HAP-1 (cell line): ENCODE measurements at places on chromosomes 7 and 10.

GRCh38 chr7:45986355-45987298, 65.6 kb upstream of the IGFBP3 start:
- no peak for DNase-seq

GRCh38 chr10:50216418-50216817, 34.9 kb downstream of the ASAH2 start:
- DNase-seq, result no peak

DNA sequence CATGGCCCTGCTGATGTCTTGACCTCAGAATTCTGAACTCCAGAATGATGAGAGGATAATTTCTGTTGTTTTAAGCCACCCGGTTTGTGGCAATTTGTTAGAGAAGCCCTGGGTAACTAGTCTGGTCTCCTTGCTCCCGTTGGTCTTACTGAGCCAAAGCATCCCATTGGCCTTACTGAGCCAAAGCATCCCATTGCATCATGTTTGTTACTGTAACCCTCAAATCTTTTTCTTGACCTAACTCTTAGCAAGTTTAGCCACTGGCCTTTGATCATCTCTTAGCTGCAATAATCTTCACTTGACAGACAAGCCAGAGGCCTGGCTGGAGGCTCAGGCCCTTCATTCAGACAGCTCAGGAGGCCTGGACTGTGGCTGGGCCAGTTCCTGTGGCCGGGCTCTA, 21.8 kb downstream of the TBXAS1 start:
- DNase-seq, result no peak

GRCh38 chr10:88803641-88804040, 1.1 kb downstream of the LIPM start:
- DNase-seq, result no peak

DNA sequence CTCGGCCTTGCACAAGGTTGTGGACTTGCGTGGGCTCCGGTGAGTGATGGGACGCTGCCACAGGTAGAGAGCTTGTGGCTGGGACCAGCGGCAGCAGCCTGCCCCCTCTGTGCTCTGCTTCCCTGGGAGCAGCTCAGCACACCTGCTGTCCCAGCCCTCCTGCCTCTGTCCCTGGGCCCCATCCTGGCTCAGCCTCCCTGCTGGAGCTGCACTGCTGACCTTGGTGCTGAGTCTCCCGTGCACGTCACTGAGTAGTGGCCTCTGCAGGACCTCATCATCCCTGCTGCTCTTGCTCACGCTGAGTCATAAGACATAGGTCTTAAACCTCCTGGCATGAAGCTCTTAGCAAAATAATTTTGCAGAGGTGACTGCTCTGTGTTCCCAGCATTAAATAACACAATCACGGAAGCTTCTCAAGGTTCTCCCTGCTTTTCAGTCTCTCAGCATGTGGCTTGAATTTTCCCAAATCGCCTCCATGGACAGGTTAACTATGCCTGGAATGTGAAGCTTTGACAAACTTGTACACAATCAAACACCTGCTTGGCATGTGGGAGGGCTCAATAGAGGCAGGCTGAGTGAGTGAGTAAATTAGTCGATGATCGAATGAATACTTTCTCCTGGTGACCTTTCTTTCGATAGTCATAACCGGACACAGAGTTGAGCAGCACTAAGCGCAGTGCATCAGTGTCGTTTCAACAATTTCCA, 63.8 kb upstream of the NPS start:
- no peak for DNase-seq

DNA sequence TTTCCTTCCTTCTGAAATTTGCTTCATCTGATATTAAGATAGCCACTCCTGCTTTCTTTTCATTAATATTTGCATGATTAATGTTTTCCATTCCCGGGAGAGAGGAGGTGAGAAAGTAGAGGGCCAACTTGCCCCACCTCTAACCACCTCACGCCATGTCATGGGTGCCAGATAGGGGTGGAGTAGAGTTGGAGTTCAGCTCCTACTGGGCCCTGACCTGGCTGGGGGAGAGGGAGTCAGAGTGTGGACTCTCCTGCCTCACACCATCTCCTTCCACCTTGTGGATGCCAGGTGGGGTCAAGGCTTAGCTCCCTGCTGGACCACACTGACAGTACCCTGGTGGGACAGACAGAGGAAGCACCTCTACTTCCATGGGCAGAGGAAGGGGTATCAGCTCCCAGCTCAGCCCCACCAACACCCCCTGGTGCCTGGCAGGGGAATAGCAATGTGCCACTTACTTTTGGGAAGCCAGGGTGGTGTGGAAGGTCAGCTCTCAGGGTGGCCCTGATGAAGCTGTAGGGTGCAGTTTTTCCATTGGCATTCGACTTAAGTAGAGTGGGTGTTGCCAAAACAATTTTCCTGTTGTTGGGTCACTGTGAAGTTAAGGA, 28.0 kb downstream of the CHST12 start:
- DNase-seq, result no peak

DNA sequence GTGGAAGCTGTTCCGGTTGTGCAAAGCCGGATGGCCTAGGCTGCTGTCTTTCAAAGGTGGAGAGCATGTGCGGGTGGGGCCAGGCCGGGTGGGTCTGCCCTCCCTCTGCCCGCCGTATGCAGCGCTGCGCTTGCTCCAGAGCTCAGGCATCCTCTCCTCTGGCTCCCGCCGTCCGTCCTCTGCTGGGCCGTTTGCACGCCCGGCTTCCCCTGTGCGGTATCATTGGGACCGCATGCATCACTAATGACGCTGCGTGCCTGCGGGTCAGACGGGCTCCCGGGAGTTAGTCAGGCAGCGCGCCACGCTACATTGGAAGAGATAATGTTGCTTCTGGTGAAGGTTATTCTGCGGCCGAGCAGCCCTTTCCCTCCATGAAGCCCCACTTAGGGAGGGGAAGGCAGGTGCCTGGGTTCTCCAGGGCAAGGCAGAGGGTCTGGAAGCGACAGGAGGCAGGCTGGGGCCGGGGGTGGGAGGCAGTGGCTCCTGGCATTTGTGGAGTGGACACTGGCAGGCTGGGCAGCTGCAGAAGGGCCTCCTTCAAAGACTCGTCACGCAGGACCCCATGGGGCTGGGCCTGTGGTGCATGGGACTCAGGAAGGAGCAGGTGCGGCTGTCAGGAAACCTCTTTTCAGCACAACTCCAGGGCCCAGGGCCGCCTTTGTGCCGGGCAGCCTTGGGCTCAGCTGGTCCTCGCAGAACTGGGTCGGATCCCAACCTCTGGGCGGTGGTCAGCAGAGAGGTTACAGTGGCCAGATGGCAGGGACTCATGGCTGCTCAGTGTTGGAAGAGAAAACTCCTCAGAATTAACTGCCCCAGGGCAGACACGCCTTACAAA, 318.5 kb downstream of the WDR37 start:
- no peak for DNase-seq

DNA sequence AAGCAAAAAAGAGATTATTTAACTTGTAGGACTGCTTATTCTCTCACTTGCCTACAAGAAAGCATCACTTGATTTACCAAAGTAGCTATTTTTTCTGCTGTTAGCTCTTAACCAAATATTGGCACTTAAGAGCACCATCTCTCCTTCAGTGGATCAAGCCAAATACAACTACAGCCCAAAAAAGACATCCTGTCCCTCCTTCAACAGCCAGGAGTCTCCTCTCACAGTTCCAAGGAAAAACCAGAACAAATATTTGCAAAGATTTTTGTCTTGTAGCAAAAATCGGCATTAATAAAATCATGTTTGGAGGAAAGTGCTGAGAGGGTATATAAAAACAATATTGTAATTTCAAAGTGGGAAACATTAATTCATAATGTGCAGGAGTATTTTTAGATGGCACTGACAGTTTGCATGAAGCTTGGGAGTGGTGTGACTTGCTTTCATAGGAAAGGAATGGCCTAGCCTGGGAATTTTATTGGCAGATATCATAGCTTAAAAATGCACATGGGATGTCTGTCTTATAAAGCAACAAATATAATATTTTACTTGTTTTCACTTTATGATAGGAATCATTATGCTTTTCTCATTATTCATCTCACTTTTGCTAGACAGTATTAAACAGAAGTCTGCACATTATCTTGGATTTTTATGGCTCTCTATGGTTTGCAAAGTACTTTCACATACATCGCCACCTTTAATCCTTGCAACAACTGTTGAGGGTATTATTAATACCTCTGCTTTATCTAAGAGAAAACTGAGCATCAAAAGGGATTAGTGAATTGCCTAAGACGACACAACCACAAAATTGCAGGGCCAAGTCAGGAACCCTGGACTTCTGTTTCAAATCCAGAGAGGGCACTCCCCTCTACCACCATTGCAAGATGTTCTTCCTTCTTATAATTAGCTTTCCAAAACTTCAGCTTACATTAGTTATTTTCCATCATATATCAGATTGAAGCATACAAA, 103.5 kb downstream of the AGMO start:
- DNase-seq, result no peak
